ENCODE measurements at places on chromosomes 5 and 9. TPM values are rescaled to one million over a fixed set of nuclear protein-coding genes. Genes with fewer than 3 reads are reported as not detected.

Gene C9orf57
- not detected for polyA plus RNA-seq

GRCh38 chr5:14174230-14174636 is 31.1 kb downstream of the TRIO start:
- no peak for DNase-seq

Gene PPP2CA
- polyA plus RNA-seq = 202 TPM

GRCh38 chr5:97434021-97434420 is 251.0 kb upstream of the RIOK2 start:
- DNase-seq = no peak

DNA sequence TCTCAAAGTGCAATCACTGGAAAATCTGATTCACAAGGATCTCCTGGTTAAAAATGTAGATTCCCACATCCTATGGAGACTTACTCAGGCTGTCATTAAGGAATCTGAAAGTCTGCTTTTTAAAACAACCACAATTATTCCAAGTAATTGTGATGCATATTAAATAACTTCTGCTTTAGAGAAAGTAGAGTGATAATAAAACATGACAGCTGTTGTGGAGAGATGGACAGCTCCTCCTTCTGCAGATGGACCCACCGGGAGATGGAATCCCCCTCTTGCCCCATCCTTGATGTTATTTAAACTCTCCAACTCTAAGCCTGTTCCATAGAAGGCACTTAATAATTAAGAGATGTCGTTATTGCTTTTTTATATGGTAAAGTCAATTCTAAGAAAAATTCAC is 802.2 kb downstream of the CDH12 start:
- no peak for DNase-seq

DNA sequence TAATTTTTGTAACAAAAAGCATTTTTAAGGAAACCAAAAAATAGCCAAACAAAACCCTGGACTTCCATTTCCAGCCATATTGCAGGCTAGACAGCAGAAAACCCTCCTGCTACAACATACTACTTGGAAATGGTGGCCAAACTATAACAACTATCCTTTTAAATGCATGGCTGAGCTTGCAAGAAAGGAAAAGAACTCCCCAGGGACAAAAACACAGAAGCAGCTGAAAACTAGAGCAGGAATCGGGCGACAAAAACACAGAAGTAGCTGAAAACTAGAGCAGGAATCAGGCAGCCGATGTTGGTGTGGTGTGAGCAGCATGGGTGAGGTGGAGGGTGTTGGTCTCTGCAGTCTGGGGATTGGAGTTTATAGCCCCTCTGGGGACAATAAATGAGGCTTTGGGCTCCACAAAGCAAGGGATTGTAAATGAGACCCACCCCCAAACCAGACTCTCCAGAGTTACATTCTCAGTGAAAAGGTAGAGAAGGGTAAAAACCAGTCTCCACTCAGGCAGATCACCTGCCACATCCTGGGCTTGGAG is 95.2 kb downstream of the C9orf50 start:
- no peak for DNase-seq

Gene PLEKHG4B
- 8.2 TPM for polyA plus RNA-seq

- DNase-seq = no peak
These were observed 26.8 kb downstream of the FAM81B start for GRCh38 chr5:95417971-95418370.

Gene TLX3
- polyA plus RNA-seq = not detected

GRCh38 chr5:170769246-170769645 is 14.3 kb upstream of the GABRP start:
- DNase-seq = no peak

GRCh38 chr9:117454711-117455110 is 39.9 kb upstream of the ASTN2 start:
- DNase-seq = no peak

Gene GCNT4
- 19.2 TPM for polyA plus RNA-seq

DNA sequence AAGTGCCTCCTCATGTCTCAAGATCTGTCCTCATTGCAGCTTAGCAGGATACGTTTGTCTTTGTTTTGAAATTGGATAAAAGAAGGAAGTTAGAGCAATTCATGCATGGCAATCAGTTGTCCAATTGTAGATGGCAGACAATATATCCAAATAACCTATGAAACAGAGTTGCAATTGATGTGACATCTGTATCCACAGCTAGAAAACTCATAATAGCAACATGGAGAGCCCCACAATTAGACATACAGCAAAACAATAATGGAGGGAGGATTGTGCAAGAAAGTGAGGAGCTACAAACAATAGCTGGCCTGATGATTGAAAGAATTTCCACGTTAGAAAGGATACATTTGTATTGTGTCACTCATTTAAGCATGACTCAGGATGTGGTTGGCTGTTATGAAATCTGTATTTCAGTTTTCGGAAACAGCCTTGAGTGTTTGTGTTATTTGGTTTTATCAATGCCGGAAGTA is 132.0 kb downstream of the FAM174A start:
- DNase-seq = no peak

GRCh38 chr5:6592601-6593000 is 40.2 kb downstream of the NSUN2 start:
- DNase-seq = no peak

DNA sequence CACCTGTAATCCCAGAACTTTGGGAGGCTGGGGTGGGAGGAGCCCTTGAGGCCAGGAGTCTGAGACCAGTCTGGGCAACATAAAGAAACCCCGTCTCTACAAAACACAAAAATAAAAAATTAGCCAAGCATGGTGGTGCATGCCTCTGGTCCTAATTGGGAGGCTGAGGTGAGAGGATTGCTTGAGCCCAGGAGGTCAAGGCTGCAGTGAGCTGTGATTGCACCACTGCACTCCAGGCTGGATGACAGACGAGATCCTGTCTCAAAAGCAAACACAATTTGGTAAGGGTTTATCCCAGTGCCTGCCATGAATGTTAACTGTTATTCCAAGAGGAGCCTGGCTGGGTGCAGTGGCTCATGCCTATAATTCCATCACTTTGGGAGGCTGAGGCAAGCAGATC is 71.1 kb downstream of the LHX2 start:
- DNase-seq = no peak

DNA sequence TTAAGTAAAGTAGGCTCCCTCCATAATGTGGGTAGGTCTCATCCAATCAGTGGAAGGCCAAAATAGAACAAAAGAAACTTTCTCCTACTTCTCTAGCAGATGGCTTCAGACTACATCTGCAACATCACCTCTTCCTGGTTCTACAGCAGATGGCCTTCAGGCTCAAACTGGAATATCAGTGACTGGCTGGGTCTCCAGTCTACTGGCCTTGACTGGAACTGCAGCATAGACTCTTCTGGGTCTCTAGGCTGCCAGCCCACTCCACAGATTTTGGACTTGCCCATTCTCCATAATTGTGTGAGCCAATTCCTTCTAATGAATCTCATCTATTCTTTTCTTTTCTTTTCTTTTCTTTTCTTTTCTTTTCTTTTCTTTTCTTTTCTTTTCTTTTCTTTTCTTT is 64.8 kb downstream of the ACER2 start:
- DNase-seq = no peak

Gene TBCA
- 249 TPM for polyA plus RNA-seq

Gene IL13
- polyA plus RNA-seq = 0.15 TPM

DNA sequence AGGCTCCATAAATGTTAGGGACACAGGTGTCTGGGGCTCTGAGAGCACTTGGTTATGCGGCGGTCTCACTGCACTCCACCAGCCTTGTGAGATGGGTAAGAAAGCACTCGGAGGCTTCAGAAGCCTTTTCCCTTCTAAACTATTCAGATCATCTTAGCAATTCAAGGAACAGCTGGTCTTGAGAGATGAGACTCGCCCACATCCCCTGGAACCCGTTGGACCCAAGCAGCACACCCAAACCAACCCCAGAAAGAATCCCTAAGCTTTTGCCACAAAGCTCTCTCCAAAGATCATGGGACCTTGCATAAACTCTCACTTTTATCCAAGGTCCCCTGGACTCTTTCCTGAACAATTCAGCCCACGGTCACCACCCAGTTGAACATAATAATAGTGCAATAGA is 90.2 kb downstream of the RAPGEF1 start:
- no peak for DNase-seq

Gene SPINK4
- polyA plus RNA-seq = not detected

DNA sequence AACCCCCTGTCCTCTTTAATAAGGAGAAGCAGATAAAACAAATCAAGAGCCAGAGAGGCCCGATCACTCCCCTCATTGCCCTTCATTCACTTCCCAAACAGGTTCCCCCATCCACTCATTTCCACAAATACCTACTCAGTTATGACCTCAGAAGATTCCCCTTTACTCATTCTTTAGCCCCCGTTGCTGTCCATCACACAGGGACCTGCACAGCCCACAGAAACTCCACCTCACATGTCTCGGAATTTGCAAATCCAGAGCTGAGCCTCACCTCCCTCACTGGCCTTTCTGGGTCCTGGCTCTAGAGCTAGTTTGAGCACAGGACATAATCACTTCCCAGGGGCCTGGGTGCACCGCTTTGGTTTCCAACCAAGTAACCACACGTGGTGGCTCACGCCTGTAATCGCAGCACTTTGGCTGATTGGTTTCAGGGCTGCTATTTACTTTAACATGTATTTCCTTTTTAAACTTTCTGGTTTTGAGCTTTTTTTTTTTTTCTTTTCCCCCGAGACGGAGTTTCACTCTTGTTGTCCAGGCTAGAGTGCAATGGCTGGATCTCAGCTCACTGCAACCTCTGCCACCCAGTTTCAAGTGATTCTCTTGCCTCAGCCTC is 17.8 kb downstream of the ATP6V0E1 start:
- no peak for DNase-seq

GRCh38 chr5:169472544-169472943 is 111.0 kb upstream of the SPDL1 start:
- DNase-seq = no peak

Gene OLFM1
- polyA plus RNA-seq = 4.6 TPM

Gene NFIB
- 53.9 TPM for polyA plus RNA-seq

Gene PHYHD1
- polyA plus RNA-seq = 51.0 TPM

DNA sequence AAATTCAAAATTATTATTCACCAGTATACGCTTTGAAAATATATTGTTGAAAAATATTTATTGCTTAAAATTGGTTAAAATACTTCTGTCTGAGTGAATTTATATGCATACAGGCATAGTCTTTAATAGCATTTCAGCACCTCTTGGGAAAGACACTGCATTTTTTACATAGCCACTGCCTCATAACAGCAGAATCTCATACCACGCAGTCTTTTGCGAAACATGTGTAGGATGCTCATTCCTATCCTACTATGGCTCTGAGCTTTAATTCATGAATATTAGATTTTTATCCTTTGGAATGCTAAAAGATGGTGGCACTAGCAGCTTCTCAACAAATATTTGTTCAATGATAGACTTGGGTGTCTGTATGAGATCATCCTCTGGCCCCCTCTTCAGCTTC is 94.0 kb upstream of the SH3GL2 start:
- no peak for DNase-seq

Gene TSLP
- 0.11 TPM for polyA plus RNA-seq

GRCh38 chr5:74382987-74383593 is 257.4 kb downstream of the ENC1 start:
- no peak for DNase-seq

Gene NIPAL4
- 0.07 TPM for polyA plus RNA-seq

DNA sequence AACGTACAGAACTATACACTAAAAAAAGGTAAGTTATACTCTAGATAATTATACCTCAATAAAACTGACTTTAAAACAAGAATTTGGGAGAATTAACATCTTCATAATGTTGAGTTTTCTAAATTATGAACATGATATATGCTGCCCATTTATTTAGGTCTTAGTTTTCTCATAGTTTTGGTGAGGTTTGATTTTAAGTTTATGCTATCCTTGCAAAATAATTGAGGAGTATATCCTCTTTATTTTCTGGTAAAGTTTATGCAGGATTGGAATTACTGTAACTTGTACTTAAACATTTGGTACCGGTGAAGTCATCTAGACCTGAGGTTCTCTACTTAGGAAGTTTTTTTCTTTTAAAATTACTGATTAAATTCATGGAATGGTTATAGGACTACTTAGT is 38.9 kb upstream of the RNU6ATAC start:
- no peak for DNase-seq

GRCh38 chr5:100430268-100431195 is 104.6 kb upstream of the FAM174A start:
- peak; percentile 2 for DNase-seq

GRCh38 chr9:4258320-4259090 is 41.4 kb downstream of the GLIS3 start:
- DNase-seq = no peak

Gene CAMK4
- polyA plus RNA-seq = 5.7 TPM

DNA sequence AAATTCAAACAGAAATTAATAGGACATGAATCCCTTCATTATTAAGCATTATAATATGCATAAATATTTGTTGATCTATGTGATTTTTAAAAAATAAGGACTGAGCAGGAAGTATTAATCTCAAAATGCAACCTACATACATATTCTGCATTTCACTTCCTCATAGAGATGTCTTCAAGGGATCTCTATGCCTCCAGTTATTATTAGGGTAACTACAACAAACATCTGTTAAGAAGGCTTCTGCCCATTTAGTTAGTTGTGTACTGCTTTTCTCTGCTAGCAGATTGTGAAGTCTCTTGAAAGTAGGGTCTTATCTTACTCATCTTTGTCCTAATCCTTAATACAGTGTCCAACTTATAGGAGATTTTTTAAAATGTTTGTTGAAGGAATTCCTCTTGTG is 414.1 kb downstream of the ACTL7B start:
- no peak for DNase-seq

Gene RPL7A
- polyA plus RNA-seq = 2,557 TPM

DNA sequence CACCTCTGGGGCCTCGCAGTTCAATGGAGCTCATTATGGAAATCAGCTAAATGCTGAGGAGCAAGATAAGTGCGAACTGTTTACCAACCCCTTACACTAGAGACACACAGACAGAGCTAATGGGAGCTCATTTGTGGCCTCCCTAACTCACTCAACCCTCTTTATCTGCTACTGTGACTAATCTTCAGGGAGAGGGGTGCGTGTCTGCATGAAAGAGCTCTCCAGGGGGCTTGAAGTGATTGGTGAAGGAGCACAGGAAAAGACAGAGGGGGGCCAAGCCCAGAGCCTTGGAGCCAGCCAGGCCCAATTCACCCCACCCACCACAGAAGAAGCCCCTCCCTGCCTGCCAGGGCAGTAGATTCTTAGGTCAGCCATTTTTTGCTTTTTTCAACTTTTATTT is 466.8 kb upstream of the BRINP1 start:
- no peak for DNase-seq

Gene MED22
- 24.3 TPM for polyA plus RNA-seq

Measured in left renal pelvis (tissue), 4 donors.